ENCODE measurements at places on chromosomes 6 and 20.

DNA sequence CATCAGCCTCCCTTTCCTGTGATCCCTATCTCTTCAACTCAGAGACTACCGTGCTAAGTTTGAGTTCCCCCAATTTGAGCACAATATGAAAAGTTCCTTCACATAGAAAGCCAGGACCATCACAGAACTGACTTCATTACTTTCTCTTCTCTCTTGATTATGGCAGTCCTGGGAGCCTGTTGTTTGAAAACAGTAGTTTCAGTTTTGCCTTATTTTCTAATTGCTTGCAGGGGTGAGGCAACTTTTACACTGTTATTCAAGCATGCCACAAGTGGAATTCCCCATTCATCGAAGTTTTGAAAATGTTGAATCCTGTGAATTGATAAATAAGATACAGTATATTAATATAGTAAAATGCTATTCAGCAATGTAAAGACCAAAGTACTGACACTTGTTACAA is 569.7 kb upstream of the MARCKS start:
- DNase-seq: no peak

GRCh38 chr6:74283532-74283931 is 587.5 kb downstream of the CD109 start:
- no peak for DNase-seq

DNA sequence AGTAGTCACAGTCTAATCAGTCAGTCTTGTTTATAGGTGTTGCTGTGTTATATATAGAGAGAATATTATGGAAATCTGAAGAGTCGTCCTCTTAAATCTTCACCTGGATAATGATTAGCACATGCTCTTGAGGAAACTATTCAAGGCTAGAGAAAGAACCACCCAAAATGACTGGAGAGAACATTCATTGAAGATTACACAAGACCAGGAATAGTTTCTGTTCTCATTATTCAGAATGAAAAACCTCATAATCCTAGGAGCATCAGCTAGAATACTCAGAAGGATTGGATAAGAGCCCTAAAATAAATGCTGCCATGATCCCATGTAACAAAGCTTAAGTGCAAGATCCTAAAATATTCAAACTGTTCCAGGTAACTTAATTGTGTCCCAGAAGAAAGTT is 278.2 kb upstream of the PREP start:
- no peak for DNase-seq

GRCh38 chr6:13684855-13685254 is 26.8 kb downstream of the RANBP9 start:
- no peak for DNase-seq

All from AG09309 (cell line).